ENCODE measurements at places on chromosomes 5 and 9.

GRCh38 chr5:34051374-34051980 lies 8.5 kb upstream of the C1QTNF3 start:
- no peak for DNase-seq

GRCh38 chr5:169389318-169389717 lies 88.4 kb upstream of the SLIT3 start:
- no peak for DNase-seq

DNA sequence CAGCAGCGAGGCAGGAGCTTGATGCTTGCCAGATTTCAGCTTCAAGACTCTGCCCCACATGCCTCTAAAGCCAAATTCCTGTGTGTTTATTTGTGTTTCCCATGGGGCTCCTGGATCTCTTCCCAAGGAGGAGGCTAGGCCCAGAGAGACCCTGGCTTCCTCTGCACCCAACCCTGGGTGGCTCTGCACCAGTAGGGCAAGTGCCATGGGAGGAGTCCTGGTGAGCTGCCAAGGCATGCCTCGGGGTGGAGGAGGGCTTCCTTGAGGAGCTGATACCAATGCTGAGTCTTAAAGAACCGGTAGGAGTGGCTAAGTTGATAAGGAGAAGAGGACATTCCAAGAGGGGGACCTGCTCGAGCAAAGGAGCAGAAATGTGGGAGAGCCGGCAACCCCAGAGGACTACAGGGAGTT lies 6.8 kb upstream of the TIFAB start:
- no peak for DNase-seq

- no peak for DNase-seq
These were observed 531.6 kb downstream of the PSAT1 start for GRCh38 chr9:78828521-78828920.

DNA sequence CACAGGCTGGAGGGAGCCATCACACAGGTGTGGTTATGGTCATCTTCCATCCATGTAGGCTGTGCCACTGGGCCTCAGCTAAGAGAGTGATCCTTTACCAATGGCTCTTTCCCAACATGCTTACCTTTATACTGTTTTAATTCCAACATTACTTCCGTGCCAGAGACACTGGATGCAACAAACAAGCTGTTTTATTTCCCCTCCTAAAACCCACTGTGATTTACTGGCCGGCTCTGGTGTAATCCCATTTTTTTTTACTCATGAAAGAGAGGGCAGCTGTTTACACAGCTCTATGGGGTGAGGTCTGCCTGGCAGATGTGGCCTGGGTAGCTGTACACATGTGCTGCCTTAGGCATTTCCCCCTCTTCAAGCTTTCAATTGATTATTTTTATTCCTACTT lies 58.5 kb downstream of the MACROH2A1 start:
- no peak for DNase-seq

- no peak for DNase-seq
These were observed 157.5 kb downstream of the CHSY3 start for GRCh38 chr5:130061746-130062145.

GRCh38 chr9:3138231-3139229 lies 294.6 kb upstream of the PUM3 start:
- no peak for DNase-seq

DNA sequence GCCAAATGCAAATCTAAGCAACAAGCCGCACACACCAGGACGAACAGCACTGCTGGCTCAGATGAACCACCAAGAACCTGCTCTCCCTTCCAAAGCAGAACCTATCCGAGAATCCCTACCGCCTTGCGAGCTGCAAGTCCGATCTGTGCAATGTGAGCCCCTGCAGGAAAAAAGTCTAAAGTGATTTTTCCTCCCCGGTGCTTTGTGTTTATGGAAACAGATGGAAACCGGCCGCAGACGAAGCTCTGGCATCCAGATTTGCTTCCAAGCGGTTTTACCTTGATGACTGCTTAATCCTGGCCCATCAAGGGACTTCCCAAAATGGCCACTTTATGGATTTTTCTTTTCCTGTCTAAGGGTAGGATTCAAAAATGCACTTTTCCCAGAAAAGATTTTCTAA lies 112.5 kb downstream of the VAV2 start:
- no peak for DNase-seq

- DNase-seq, result no peak
These were observed 89.0 kb downstream of the RFX3 start for GRCh38 chr9:3436629-3437420.

DNA sequence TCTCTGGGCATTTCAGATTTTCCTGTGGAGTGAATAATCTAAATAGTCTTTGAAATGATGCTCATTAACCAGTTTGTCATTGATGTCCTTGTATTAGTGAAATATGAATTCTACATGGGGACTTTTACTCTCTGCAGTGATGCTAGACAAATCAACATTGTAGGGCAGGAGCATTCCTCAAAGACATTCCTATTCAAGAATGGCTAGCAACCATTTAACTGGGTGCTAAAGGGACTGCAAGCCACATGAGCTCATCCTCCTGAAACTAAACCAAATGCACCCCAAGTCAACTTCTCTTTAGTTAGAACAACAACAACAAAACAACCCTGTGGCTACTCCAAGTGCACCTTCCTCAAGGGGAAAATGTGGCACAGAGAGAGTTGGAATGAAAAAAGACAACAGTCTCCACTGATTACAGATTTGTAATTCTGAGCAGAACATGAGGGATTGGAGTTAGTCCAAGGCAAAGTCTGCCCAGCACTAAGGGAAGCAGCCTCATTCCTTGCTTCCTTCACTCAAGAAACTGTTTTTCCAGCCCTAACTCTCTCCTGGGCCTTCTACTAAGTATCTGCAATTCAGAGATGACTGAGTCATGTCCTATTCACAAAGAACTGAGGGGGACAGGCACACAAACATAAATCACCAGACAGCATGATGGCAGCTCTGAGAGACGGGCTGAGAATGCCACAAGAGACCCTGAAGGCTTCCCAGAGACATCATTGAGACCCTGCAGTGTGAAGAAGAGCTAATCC lies 82.0 kb upstream of the WWC1 start:
- DNase-seq, result no peak

- DNase-seq, result no peak
These were observed 188.5 kb downstream of the DAB2IP start for GRCh38 chr9:121839726-121840500.

DNA sequence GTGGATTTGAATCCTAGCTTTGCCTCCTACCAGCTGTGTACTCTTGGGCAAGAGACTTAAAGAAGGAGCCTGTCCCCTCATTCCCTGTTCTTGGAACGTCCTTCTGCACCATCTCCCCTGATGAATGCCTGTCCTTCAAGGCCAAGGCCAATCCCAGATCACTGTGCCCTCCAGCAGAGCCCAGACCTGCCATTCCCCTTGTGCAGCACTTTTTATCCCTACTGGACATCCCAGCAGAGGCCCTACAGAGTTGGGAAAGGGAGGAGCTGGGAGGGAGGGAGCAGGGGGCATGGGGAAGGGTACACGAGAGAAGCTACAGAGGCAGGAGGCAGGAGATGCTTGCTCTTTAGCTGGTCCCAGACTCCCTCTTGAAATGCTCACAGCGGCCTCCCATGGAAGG lies 223.9 kb downstream of the PBX3 start:
- DNase-seq, result no peak

DNA sequence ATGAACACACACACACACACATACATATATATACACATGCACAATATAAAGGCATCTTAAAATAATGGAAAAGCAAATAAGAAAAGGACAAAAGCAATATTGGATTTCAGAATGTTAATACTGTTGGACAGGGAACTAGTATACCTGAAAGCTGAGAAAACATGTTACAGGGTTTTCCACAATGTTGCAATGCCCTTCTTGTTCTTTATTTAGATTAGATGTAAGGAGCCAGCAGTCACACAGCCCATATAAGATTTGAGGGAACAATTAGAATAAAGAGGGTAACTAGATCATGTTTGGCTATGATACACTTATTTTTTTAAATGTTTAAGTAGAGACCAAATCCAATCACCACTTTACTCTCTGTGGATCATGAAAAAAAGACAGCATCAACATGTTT lies 61.7 kb downstream of the SH3TC2 start:
- no peak for DNase-seq

DNA sequence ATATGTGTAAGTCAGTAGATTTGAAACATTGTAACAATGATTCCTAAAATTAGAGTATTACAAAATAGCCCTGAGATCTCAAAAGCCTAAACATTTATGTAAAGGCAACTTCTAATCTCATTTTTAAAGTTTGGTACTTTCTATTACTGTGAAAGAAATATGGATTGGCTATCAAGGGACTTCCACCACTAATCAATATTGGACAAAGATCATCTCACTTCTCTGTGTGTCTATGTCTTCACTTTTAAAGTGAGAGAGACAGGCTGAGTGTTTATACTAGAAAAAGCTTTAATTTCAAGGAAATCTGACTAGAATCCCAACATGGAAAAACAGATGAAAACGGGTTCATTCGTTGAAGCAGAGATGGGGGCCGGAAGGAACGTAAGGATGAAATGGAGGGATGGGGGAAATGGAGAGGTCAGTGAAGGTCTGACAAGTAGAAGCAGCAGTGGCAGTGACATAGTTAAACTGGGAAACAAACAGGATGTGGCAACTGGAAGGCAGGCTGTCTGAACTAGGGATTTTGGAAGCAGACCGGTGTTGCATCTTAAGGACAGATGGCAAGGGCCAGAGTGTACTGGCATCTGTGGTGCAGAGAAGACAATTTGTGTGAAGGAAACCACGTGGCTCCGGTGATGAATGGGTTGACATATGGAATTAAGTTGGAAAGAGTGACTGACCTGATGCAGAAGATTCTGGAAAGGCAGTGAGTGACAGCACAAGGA lies 60.8 kb downstream of the PDE4D start:
- no peak for DNase-seq

DNA sequence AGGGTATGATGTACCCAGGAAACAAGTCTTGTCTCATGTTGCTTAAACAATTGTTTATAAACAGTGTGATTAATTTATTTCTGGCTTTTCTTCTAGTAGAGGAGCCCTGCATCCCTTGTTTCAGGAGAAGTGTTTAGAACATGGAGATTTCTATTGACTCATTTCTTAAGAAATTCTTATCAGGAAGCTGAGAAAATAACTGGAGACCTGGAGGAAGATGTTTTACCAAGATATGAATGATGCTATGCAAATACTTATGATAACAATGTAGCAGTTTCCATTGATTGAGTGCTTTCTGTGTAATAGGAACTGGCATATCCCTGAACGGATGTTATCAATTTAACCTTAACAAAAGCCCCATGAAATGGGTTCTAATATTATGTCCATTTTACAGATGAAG lies 108.6 kb downstream of the FBXO38 start:
- DNase-seq, result no peak

DNA sequence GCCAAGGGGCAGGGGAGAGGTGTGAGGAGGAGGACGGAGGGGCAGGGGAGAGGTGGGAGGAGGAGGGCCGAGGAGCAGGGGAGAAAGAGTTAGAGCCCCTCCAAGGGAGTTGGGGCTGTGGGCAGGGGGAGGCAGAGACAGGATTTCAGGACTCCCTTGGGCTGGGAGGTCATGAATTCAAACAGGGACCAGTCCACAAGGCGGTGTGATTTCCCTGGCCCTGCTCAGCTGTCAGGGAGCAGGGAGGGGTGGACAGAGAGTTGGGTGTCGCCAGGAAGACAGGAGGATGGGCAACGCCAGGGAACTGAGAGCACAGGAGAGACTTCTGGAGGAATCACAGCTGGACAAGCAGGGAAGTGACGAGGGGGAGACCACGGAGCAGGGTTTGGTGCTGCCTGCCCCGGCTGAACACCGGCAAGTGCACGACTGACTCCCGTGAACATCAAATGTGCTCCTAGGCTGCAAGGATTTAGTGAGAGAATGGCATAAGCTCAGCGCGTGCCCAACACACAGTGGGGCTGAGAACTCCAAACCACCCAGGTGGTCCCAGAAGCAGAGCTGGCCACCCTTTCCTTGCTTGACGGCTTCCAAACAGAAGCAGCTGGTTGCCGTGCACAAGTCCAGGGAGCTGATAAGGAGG lies 17.8 kb upstream of the OLFM1 start:
- no peak for DNase-seq

Data from memory B cell (primary cell).